Mesenteric fat pad (tissue), 1 donor: ENCODE measurements at places on chromosomes 5 and 9.

- DNase-seq, result no peak
These were observed 225.7 kb downstream of the DCP2 start for GRCh38 chr5:113202287-113202686.

GRCh38 chr9:36116593-36116992, 19.9 kb upstream of the GLIPR2 start:
- no peak for DNase-seq

DNA sequence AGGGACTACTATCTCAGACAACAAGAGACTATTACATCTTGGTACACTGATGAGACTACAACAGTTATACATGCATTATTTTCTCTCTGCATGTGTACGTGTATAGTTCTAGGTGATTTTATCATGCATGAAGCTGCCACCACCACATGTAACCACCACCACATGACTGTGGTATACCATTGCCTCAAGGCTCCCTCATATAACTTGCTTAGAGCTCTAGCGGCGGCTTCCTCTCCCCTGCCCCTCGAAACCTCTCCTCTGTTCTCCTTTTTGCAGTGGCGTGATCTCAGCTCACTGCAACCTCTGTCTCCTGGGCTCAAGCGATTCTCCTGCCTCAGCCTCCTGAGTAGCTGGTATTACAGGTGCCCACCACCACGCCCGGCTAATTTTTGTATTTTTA, 162.3 kb downstream of the AOPEP start:
- no peak for DNase-seq

GRCh38 chr9:122087406-122088200, 5.5 kb downstream of the TTLL11 start:
- no peak for DNase-seq

- no peak for DNase-seq
These were observed 271.2 kb downstream of the FAM114A2 start for GRCh38 chr5:153767221-153768188.
